T1000 (cell line): ENCODE measurements at places on chromosomes 16 and 17.

- no peak for DNase-seq
Measured at GRCh38 chr17:72363089-72363610, 242.3 kb downstream of the SOX9 start.

DNA sequence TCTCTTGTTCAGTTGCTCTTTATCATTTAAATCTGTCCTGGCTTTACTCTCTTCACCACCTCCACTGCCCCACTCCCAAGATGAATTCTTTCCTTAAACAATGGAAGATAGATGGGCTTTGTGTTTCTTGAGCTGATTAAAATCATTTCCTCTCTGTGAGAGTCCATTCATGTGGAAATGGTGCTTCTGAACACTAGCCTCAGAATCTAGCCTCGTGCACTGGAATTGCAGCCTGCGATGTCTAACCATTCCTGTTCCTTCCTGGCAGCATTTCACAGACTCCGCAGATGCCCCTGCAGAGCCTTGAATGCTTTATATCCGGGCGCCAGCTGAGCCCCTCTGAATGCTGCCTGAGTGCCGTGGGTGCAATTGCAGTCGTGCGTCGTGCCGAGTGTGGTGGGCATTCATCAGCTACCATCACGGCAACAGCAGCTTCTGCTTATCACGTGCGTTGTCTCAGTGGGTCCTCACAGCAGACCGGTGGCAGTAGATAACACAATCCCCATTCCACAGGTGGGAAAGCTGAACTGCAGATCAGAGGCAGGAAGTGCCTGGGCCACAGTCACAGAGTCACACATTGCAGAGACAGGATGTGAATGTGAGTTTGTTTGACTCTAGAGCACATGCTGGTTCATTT, 172.8 kb upstream of the WSCD1 start:
- no peak for DNase-seq

DNA sequence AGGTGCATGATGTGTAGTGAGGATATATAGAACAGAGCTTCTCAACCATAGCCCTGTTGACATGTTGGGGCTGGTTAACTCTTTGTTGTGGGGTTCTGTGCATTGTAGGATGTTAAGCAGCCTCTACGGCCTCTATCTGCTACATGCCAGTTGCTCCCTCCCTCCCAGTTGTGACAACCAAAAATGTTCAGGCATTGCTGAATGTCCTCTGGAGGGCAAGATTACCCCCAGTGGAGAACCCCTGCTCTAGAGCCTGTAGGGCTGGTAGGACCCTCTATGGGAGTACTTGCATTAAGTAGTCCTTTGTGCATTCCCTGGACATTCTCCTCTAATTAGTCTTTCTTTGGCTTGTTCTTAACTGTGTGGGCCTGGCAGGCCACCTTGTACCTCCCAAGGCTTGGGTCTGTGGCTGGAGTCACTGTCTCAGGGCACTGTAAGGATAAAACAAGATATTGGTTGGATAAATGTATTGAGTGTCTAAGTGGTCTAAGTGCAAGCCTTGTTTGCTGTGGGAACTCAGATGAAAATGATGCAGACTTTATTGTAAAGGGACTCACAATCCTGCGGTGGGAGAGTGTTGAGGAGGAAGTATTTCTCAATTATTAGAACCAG, 19.8 kb upstream of the MYO1D start:
- DNase-seq = no peak

- no peak for DNase-seq
Measured at GRCh38 chr16:30961384-30961783, 3.8 kb downstream of the SETD1A start.

- no peak for DNase-seq
Measured at GRCh38 chr17:18141210-18141803, 32.8 kb downstream of the MYO15A start.

DNA sequence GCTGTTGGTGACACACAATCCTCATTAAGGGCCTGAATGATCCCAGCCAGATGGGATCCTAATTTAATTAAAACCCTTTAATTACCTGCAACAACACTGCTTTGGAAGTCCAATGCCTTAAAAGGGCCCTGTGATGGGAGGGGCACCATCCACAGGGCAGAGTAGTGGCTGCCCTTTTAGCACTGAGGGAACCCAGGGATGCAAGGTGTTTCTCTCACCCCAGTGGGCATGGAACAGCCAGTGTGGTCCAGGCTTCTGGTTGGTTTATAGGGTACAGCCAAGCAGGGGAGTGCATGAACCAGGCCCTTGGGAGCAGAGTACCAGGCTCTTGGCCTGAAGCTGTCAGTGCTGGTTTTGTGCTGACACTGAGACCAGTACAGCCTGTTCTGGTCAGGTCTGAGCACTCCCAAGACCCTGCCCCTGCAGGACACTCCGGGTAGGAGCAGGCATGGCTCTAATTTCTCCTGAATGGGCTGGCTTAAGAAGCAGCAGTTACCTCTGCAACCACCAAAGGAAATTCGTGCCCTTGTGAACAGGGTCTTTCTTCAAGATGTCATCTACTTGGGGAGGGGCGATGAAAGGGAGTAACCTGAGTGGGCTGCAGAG, 9.9 kb downstream of the NXPH3 start:
- no peak for DNase-seq
